ENCODE measurements at places on chromosomes 4 and X. TPM values are rescaled to one million over a fixed set of nuclear protein-coding genes. Genes with fewer than 3 reads are reported as not detected.

Gene FBXW7
- total RNA-seq: 40.9 TPM

Gene PFKFB1
- total RNA-seq: 1.7 TPM

Gene C1QTNF7
- total RNA-seq: not detected

Gene TEX13C
- total RNA-seq: not detected

DNA sequence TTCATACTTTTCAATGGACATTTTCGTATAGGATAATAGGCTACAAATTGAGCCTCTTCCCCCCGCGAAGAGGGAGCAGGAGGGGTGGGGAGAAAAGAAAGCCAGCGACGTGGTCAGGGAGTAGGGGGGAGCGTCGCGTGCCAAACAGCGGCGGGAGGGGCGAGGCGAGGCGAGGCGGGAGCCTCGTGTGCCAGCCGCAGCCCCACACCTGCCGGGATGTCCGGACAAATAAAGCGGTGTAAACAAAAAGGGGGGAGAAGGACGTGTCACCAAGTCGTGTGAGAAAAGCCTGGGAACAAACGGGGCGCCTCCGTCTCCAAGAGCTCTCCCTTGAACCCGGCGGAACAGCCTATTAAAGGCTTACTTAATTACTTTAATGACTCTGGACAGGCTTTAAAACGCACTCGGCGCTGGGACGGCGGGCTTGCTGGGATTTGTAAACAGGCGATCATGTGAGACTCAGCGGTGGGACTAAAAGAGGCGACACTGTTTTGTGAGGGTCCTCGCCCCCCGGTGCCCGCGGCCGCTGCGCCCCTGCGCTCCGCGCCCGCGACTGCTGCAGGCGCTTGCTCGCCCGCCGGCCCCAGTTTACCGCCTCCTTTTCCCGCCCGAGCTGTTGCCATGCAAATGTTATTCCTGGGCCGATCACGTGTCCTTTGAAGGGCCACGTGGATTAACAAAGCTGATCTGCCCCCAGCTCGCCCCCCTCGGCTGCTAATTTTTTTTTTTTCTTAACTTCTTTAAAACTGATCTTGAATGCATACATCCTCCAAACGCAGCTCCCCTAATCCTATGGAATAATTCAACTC lies at the start of gene HELT:
TSS of gene HELT (plus strand) at position 527 of the 809 bp plus-strand sequence. CDS start 439 bp downstream, outside the sequence.
- no peak for DNase-seq

DNA sequence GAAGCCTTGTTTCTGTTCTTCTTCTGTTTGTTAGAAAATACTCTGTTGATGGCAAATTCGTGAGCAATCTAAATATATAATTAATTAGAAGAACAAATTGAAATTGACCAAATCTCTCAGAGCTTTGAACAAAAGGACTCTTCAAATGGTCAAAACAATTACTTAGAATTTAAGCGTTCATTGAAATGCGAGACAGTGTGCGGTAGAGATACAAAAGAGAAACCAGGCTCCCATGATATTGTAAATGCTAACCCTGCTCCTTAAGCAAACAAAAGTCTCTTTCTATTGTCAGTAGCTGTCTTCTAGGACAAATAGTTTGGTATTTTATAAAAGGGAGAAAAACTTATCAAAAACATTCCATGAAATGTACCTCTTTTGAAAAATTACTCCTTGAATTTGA lies 453.4 kb upstream of the MAGEB2 start:
- DNase-seq: no peak

DNA sequence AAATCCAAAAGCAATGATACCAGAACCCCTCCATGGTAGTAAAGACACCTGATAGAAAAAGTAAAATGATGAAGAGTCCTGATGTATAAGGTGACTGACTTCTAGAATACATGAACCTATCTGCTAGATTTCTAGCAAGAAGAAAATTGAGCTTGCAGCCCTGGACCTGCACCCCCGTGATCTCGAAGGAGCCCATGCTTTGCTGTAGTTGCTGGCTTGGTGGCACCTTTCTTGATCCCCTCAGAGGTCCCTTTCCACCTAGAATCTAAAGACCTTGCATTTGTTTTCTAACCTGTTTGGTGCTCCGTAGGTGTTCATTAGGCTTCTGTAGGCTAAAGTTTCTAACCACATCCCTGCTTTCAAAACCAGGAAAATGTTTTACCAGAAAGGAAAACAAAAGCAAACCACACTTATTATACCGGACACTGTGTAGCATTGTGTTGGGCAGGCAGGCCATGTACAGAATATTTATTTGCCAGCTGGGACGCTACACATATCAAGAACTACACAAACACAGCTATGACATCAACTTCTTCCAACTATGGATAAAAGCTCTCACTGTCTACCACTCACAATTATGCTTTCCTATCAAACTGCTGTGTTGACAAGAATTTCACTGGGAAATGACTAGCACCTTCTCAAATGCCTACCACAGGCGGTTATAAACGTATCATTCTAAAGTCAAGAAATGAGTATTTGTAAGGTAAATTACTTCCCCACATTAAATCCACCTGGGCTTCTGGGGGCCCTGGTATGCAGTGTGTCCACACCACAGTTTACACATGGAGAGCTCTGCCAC lies 316.2 kb downstream of the UNC5C start:
- no peak for DNase-seq

DNA sequence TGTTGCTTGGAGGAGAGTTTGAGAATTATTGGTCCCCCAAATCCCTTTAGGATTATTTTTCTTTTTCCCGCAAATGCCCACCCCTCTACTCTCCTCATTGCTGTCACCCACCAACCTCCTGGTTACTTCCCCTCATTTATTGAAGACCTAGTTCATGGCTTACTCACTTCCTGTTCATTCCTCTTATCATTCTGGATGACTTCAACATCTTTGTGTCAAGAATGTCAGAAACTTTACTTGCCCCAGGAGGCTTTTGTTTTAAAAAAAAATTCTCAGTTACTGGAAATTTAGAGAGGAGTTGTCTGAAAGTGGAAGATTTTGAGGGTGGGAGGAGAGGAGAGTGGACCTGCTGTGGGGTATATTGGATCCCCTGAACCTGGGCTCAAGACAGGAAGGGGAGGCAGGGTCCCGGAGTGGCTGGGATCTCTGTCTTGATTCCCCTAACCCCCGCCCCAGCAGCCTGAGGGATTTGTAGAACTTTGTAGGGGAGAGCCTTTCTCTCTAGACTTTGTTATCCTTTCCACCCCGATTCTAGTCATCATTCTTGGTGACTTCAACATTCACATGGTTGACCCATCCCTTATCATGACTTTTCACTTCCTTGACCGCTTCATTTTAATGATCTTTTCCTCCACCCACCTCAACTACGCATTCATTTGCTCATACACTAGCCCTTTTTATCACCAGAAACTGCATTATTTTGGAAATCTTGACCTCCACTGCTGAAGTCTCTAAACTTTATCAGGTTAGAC lies 69.9 kb upstream of the ESX1 start:
- no peak for DNase-seq

- no peak for DNase-seq
These were observed 1480.8 kb downstream of the TECRL start for GRCh38 chr4:62928483-62928882.

DNA sequence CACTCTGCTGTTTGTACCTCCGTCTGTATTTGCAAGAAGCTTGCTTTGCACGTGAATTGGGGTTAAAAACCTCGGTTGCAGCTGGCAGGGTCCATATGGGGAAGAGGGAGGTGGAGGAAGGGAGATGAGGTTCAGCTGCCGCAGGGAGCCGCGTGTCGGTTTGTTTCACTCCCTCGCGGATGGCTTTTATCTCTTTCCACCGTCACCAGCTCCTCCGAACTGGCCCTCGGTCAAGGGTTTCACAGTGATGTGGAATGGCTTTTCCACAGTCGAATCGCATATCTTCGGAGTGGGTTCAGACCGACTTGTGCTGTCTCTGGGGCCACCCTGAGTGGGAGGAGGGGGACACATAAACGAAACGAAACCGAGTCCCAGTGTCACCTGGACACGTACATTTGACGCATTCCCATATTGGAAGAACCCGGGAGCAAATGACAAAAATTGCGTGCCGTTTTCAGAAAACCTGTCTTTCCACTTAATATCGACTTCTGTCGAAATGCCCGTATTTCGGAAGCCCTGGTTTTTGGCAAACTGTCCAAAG lies 929 bp downstream of the ZBTB33 start:
- peak; percentile 3 for DNase-seq

DNA sequence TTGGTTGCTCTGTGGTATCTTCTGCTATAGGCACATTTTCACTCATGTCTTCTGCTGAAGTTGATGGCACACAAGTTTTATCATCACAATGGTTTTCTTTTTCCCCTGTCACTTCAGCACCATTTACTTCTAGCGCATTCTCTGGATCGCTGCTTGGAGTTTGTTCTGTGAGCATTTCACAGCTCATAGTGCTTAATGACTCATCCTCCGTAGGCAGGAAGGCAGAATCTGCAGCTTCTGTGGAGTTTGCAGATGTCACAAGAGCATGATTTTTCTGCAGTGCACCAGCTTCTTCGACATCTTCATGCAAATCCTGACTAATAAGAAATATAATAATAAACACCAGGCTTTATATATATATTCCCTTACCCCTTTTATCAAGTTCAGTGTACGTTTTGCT lies 83.6 kb downstream of the CHM start:
- DNase-seq: peak; percentile 1

DNA sequence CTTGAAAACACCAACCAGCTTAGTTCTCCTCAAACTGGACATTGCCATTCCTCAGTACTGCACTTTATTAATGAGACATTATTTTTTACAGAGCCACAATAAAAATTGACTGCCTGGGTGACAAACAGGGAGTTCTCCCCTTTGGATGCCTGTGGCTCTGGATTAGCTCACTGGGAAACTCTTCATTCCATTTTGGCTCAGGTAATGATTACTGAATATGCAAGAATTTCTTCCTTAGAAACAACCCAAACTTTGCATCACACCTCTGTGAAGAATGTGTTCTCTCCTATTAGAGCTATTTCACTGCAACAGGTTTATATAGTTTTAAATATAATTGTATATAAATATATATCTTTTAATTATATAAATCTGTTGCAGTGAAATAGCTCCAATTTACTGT lies 2065.8 kb downstream of the ARAP2 start:
- no peak for DNase-seq

DNA sequence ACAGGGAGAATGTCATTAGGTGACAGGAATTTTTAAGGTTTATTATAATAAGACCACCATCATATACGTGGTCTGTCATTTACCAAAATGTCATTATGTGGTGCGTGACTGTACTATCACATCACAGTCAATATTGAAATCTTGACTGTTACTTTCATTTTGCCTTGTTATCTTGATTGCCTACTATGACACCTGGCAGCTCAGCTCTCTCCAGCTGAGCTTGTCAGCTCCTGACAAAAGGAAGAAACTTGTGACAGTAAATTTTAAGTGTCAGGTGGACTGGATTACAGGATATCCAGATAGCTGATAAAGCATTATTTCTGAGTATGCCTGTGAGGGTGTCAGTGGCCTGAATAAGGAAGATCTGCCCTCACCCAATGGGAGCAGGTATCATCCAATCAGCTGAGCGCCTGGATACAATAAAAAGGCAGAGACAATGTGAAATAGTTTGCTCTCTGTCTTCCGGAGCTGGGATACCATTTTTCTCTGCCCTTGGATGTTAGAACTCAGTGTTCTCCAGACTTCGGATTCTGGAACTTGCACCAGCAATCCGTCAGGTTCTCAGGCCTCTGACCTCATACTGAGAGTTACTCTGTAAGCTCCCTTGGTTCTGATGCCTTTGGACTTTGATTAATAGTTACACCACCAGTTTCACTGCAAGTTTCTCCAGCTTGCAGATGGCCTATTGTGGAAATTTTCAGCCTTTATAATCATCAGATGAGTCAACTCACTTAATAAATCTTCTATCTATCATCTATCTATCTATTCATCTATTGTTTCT lies 1454.7 kb upstream of the IGFBP7 start:
- DNase-seq: no peak

DNA sequence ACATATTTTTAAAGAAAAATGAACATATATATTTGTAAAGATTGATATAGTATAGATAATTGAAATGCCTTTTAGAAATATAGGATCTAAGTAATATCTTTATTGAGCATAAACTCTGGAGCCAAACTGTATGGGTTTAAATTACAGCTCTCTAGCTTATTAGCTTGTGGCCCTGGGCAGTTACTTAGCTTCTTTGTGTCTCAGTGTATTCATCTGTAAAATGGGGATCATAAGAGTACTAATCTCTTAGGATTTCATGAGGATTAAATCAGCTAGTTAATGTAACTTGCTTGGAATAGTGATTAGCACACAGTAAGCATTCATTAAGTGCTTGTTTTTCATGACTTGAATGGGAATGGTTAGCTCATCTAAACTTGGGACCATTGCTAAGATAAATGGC lies 32.8 kb downstream of the TRAPPC11 start:
- no peak for DNase-seq

DNA sequence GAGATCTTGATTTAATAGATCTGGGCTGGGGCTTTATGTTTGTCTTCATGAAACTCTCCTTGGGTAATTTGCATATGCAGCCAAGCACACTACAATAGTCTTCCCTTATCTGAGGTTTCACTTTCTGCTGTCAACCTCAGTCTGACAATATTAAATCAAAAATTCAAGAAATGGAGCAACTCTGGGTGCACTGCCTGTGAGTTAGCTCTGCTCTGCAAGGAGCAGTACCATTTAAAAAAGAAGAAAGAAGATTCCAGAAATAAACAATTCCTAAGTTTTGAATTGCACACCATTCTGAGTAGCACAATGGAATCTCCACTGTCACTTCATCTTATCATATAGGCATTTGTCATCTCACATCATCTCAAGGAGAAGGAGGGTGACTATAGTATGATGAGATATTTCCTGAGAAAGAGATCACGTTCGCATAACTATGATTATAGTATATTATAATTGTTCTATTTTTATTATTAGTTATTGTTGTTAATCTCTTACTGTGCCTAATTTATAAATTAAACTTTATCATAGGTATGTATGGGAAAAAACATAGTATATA lies 9.4 kb downstream of the FNIP2 start:
- DNase-seq: no peak

DNA sequence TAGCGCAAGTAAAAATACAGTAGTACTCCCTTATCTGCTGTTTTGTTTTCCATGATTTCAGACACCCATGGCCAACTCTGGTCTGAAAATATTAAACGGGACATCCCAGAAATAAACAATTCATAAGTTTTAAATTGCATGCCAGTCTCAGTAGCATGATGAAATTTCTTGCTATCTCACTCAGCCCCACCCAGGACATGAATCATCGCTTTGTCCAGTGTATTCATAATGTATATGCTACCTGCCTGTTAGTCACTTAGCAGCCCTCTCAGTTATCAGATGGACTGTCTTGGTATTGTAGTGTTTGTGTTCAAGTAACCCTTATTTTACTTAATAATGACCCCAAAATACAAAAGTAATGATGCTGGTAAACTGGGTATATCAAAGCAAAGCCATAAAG lies 158.2 kb upstream of the DDIT4L start:
- peak; percentile 2 for DNase-seq

DNA sequence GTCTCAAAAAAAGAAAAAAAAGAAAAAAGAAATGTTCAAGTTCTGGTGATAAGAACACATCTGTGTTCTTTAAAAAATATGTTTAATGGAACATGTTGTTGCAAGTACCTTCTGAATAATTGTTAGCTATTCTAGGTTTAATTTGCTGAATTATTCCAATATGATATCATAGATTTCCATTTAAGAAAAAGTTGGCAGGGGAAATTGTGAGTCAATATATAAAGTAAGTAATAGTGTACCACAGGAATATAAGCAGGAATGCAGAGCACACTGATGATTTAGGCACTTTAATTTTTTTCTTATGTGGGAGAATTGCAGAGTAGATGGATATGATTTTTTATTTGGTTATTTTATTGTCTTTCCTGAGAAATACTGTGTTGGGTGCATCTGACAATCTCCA lies 190.7 kb downstream of the RPA4 start:
- DNase-seq: no peak
